CD8-positive, alpha-beta memory T cell (primary cell): ENCODE measurements at places on chromosomes 16 and 17. TPM values are rescaled to one million over a fixed set of nuclear protein-coding genes. Genes with fewer than 3 reads are reported as not detected.
A peak's percentile ranks its signal among the peaks of the same experiment; 100 is the strongest.

GRCh38 chr17:10013365-10014112 lies 108.5 kb upstream of the RCVRN start:
- H3K36me3 ChIP-seq, result no peaks in the 10 kb centered on the region
- H3K27me3 ChIP-seq, result no peaks in the 10 kb centered on the region
- H3K4me1 ChIP-seq, result no peaks in the 10 kb centered on the region
- H3K4me3 ChIP-seq, result no peak overlapping the region

GRCh38 chr17:27762527-27763305 lies 37.6 kb downstream of the NOS2 start:
- H3K4me1 ChIP-seq, result no peaks in the 10 kb centered on the region
- no peaks in the 10 kb centered on the region for H3K27me3 ChIP-seq
- H3K4me3 ChIP-seq, result no peak overlapping the region
- DNase-seq, result no peak

- peak; percentile 30 for DNase-seq
- no peak overlapping the region for H3K4me3 ChIP-seq
- no peak overlapping the region for H3K27ac ChIP-seq
- no peaks in the 10 kb centered on the region for H3K36me3 ChIP-seq
Measured at GRCh38 chr16:46853713-46854443, 22.9 kb upstream of the C16orf87 start.

DNA sequence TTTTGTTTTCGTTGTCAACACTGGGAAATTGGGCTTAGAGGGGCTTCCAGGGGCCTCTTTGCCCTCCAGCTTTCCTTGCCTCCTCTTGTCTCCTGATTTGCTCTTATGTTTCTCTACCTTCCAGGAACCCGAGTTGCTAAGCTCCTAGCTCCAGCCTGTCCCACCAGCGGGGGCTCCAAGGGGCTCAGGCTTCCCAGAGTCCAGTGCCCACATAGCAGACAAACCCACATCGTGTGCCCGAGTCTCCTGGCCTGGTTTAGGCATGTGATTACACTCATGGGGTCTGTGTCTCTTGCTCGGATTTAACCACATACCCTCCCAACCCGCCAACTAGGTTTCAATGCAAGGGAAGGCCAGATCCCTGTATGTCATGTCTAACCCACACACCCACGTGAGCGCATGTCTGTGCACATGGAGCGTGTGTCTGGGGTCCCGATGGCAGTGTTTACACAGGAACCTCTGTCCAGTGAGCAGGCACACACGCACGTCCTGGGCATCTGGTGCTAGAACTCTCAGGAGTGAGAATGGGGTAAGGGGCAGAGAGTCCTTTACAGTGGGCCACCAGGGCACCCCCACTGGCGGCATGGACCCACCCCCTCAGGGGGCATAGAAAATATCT lies 76.1 kb upstream of the MED9 start:
- no peaks in the 10 kb centered on the region for H3K36me3 ChIP-seq
- H3K27me3 ChIP-seq, result no peaks in the 10 kb centered on the region
- DNase-seq, result no peak
- peaks cover 36% of the 10 kb centered on the region for H3K4me1 ChIP-seq
- no peak overlapping the region for H3K27ac ChIP-seq

The WFDC1 gene
- total RNA-seq, result not detected
